Calu3 (cell line): ENCODE measurements at places on chromosomes 5 and 9. TPM values are rescaled to one million over a fixed set of nuclear protein-coding genes. Genes with fewer than 3 reads are reported as not detected.

The PCDHGA7 gene
- 0.73 and 0.90 TPM in 2 replicates for total RNA-seq

The GARIN3 gene
- total RNA-seq: not detected in 2 replicates

The FSTL4 gene
- 0.71 TPM in 1 of 2 replicates, not detected in the other for total RNA-seq

The AIF1L gene
- 24.3 and 27.2 TPM in 2 replicates for total RNA-seq

The MARCHF11 gene
- not detected in 2 replicates for total RNA-seq

The FBN2 gene
- total RNA-seq: 0.22 and 0.31 TPM in 2 replicates

The TTC16 gene
- not detected in 2 replicates for total RNA-seq

The SLC45A2 gene
- 0.59 TPM in 1 of 2 replicates, not detected in the other for total RNA-seq

The CCNI2 gene
- total RNA-seq: 3.3 and 3.4 TPM in 2 replicates

The GPX8 gene
- total RNA-seq: 17.8 and 25.9 TPM in 2 replicates

The GLDC gene
- total RNA-seq: 5.1 and 8.0 TPM in 2 replicates

The SLC1A1 gene
- 71.6 and 81.4 TPM in 2 replicates for total RNA-seq

The GAS1 gene
- 0.21 and 0.22 TPM in 2 replicates for total RNA-seq

The NXNL2 gene
- total RNA-seq: 1.4 TPM in 2 replicates

The IFNA2 gene
- total RNA-seq: not detected in 2 replicates

The OR2S2 gene
- not detected in 2 replicates for total RNA-seq

The TERT gene
- 2.1 and 2.3 TPM in 2 replicates for total RNA-seq

The CYLC2 gene
- total RNA-seq: not detected in 2 replicates

The OLFM1 gene
- 5.5 and 7.9 TPM in 2 replicates for total RNA-seq

The SHOC1 gene
- not detected in 2 replicates for total RNA-seq

The IRX1 gene
- not detected in 2 replicates for total RNA-seq

The LCN1 gene
- not detected in 2 replicates for total RNA-seq

The CDKN2B gene
- total RNA-seq: 30.4 and 35.2 TPM in 2 replicates

The PCDHGA6 gene
- 0.71 and 0.80 TPM in 2 replicates for total RNA-seq

The DMAC1 gene
- total RNA-seq: 37.5 and 38.7 TPM in 2 replicates

The FAM153A gene
- total RNA-seq: 4.3 and 8.4 TPM in 2 replicates

The C9 gene
- not detected in 2 replicates for total RNA-seq

The DNAI1 gene
- not detected in 2 replicates for total RNA-seq

The SPATA31C1 gene
- not detected in 2 replicates for total RNA-seq

The LHX6 gene
- total RNA-seq: 0.97 TPM in 1 of 2 replicates, not detected in the other

The IFNB1 gene
- 0.42 and 0.61 TPM in 2 replicates for total RNA-seq

The IFNK gene
- total RNA-seq: not detected in 2 replicates

The TAS2R1 gene
- not detected in 2 replicates for total RNA-seq

The AMBP gene
- total RNA-seq: 2.7 and 3.9 TPM in 2 replicates

The MOB3B gene
- 7.6 and 10.8 TPM in 2 replicates for total RNA-seq

The SLC46A2 gene
- total RNA-seq: not detected in 2 replicates

The PCDHA1 gene
- 0.73 and 0.83 TPM in 2 replicates for total RNA-seq

The MEIKIN gene
- total RNA-seq: not detected in 2 replicates

The TRIM36 gene
- 4.4 and 5.4 TPM in 2 replicates for total RNA-seq

The BRINP1 gene
- not detected in 2 replicates for total RNA-seq

The DEPDC1B gene
- total RNA-seq: 63.1 and 80.7 TPM in 2 replicates

The SMIM33 gene
- total RNA-seq: not detected in 2 replicates

The MEGF10 gene
- 0.56 and 0.71 TPM in 2 replicates for total RNA-seq

The PCDHGB1 gene
- total RNA-seq: 0.19 and 0.20 TPM in 2 replicates

The DMRT2 gene
- total RNA-seq: not detected in 2 replicates

The ZNF618 gene
- 18.0 and 20.3 TPM in 2 replicates for total RNA-seq

The MAMDC4 gene
- total RNA-seq: 3.1 and 3.6 TPM in 2 replicates

The CTXN3 gene
- total RNA-seq: not detected in 2 replicates
